ENCODE measurements at places on chromosomes 5 and 9. TPM values are rescaled to one million over a fixed set of nuclear protein-coding genes. Genes with fewer than 3 reads are reported as not detected.
A peak's percentile ranks its signal among the peaks of the same experiment; 100 is the strongest.

DNA sequence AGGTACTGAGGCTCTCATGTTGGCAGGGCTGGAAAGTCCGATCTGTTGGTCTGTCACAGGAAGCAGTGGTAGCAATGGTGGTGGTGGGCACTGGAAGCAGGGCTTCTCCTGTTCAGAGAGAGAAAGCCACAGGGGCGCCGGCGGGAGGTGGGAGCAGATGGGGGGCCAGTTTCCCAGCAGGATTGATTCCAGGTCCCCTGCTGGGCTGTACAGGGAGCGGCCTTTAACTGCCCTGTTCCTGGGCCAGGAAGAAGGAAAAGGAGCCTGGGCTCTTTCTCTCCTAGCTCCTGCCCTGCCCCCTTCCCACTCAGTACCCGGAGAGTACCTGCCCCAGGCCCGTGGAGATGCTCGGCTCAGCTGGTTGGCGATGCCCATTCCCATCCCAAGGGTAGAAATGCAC is 2.6 kb upstream of the DAB2IP start:
- no peaks in the 10 kb centered on the region for H3K36me3 ChIP-seq
- DNase-seq, result no peak
- H3K4me3 ChIP-seq, result no peak overlapping the region

- no peak overlapping the region for H3K4me3 ChIP-seq
- no peaks in the 10 kb centered on the region for H3K27me3 ChIP-seq
- no peak overlapping the region for H3K27ac ChIP-seq
- peaks cover 5% of the 10 kb centered on the region for H3K4me1 ChIP-seq
Observed at GRCh38 chr5:36685631-36686288, 79.4 kb downstream of the SLC1A3 start.

DNA sequence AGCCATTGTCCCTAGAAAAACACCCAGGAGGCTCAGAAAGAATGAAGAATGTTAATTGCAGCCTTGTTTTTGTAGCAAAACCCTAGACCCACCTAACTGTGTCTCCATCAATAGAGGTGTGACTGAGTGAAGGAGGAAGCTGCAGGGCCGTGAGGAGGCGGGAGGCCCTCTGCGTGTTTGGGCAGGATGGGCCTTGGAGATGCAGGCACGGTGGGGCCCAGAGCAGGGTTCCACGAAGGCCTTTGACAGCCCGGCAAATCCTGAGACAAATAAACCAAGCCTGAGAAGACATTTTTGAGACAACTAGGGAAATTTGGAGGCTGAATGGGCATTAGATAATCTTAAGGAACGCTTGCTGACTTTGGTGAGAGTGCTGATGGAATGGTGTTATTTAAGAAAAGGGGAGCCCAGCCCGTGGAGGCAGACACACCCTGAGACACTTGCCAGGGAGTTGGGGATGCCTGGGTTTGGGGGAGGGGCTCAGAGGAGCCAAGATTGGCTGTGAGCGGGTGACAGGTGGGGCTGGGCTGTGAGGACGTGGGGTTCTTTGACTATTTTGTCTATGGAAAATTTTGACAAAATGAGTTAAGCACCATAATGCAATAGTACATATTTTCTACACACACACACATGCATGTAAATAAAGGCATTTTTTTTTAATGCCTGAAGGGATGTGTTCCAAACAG is 48.8 kb downstream of the BARX1 start:
- DNase-seq, result no peak
- H3K27me3 ChIP-seq, result peaks cover 15% of the 10 kb centered on the region
- no peaks in the 10 kb centered on the region for H3K4me1 ChIP-seq
- no peaks in the 10 kb centered on the region for H3K36me3 ChIP-seq

- H3K36me3 ChIP-seq, result peaks cover 22% of the 10 kb centered on the region
- no peaks in the 10 kb centered on the region for H3K27me3 ChIP-seq
- H3K4me1 ChIP-seq, result peaks cover 30% of the 10 kb centered on the region
- H3K27ac ChIP-seq, result no peak overlapping the region
- peak; percentile 55 for DNase-seq
Observed at GRCh38 chr5:172407241-172407691, 47.1 kb downstream of the SH3PXD2B start.

GRCh38 chr5:132370181-132370970 is 866 bp downstream of the SLC22A5 start:
- DNase-seq, result no peak
- peaks cover 9% of the 10 kb centered on the region for H3K4me1 ChIP-seq
- H3K27ac ChIP-seq, result no peak overlapping the region
- peak overlapping the region; percentile 88 for H3K4me3 ChIP-seq
- H3K36me3 ChIP-seq, result no peaks in the 10 kb centered on the region

DNA sequence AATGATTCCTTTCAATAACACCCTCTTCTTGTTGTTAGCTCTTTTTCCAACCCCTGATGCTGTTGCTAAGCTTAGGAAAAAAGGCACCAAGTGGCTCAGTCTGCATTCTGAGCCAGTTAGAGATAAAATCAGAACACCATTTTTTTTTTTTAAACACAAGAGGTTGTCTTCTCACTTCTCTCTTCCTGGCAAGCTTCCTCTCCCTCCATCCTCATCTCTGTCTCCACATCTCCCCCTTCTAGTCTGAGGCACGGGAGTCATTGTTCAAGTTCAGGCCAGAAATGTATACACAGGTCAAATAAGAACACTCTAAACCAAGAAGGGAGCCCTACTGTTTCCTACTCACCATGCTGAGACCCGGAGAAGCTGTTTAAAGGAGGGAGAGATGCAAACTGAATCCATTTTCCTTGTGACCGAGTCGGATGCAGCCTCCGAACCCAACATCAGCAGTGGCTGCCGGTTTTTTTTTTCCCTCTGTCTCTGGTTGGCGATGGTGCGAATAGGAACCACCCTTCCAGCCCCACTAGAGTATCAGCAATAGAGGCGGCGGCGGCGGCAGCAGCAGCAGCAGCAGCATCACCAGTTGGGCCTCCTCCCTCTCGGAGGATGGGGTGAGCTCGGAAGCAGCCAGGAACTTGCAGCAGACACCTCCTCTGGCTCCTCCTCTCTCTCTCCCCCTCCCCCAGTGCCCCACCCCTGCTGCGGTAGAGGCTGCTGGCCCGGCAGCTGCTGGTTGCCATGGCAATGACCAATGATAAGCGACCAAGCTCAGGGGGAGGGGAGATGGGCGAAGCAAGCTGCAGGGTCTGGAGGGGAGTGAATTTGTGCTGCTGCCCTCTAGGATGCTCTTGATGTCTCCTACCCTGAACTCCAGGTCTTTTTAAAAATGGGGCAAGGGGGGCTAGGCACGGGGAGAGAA is at the start of gene JAKMIP2:
TSS of gene JAKMIP2 (minus strand) at position 619 of the 919 bp plus-strand sequence. CDS start 110,922 bp downstream, outside the sequence.
- H3K27me3 ChIP-seq, result no peaks in the 10 kb centered on the region
- no peak within 1 kb of the TSS for H3K27ac ChIP-seq
- H3K4me3 ChIP-seq, result no peak within 1 kb of the TSS
- DNase-seq, result peak; percentile 1
- H3K4me1 ChIP-seq, result no peaks in the 10 kb centered on the region

- no peak for DNase-seq
- no peaks in the 10 kb centered on the region for H3K27me3 ChIP-seq
- H3K27ac ChIP-seq, result no peak overlapping the region
- no peaks in the 10 kb centered on the region for H3K36me3 ChIP-seq
- no peaks in the 10 kb centered on the region for H3K4me1 ChIP-seq
Observed at GRCh38 chr5:18662231-18662630, 1028.0 kb downstream of the TAF11L14 start.

DNA sequence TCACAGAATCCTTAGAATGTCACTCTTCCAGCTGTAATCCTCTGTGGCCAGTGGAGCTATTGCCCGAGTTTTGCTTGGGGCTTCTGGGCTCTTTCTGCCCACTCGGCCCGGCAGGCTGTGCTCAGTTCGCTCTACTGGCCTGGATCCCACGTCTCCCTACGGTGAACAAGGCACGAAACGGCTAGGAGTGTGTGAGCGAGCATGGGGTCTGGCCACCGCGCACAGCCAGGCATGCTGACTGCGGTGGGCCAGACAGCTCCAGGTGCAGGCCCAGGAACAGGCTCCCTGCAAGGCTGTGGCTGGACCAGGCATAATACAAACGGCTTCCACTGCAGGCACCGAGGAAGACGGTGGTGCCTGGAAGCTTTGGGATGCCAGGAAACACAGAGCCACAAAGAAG is 2035.5 kb upstream of the ACO1 start:
- H3K27ac ChIP-seq, result no peak overlapping the region
- no peak overlapping the region for H3K4me3 ChIP-seq
- no peak for DNase-seq
- H3K27me3 ChIP-seq, result no peaks in the 10 kb centered on the region

DNA sequence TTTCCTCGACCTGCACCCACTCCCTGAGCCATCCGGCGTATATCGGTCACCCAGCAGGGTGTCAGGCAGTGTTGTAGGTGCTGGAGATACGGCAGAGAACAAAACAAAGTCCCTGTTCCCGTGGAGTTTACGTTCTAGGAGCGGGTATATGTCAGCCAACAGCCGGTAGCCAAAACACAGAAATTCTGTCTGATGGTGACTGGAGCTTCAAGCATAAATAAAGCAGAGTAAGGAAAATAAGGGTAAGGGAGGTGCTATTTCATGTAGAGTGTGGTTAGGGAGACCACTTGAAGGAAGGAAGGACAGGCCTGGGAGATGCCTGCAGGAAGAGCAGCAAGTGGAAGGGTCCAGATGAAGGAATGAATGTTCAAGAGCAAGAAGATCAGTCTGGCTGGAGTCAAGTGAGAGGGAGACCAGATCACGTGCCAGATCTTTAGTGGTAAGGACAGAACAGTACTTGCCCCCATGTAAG is 783 bp upstream of the ZFR start:
- DNase-seq, result peak; percentile 4

DNA sequence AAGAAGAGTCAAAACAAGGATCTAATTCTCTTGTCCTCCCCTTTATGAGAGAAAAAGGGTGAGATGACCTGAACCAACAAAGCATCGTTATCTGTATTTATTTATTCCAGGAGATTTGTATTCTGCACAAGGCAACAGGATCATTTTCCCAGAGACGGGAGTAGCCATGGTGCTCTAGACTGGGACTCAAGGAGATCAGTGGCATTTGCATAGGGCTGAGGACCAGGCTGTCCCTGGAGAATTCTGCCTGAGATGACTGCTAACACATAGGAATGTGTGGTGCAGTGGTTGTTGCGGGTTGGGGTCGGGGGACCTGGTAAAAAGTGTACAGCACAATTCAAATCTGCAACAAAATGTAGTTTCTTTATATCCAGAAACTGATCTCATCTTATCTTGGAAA is 22.3 kb upstream of the ZNF474 start:
- H3K4me3 ChIP-seq, result no peak overlapping the region
- no peaks in the 10 kb centered on the region for H3K27me3 ChIP-seq
- H3K4me1 ChIP-seq, result peaks cover 3% of the 10 kb centered on the region
- no peaks in the 10 kb centered on the region for H3K36me3 ChIP-seq
- no peak for DNase-seq

DNA sequence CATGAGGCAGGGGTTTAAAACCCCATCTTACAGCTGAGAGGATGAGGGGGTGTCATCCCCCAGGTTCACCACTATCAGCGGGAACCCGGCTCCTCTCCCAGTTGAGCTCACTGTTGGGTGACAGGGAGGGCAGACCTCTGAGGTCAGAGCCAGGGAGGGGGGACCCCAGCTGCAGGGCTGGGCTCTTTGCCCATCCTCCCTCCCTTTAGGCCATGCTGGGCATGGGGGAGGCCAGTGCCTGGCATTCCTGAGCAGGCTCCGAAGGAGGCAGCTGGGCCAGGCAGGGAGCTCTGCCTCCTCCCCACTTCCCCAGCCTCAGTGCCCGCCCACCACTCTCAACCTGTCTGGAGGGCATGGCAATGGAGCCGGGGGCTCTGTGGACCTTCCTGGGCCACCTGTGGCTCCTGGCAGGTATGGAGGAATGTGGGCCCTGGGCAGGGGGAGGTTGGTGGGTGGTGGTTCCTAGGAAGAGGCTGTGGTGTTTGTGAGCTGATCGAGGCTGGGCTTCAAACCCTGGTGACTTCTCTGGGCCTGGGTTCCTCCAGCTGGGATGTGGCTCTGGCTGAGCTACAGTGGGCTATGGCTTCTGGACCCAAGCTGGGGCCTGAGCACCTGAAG is 12.6 kb downstream of the CRB2 start:
- H3K27me3 ChIP-seq, result peaks cover 44% of the 10 kb centered on the region
- H3K27ac ChIP-seq, result no peak overlapping the region
- no peak for DNase-seq
- no peak overlapping the region for H3K4me3 ChIP-seq
- H3K36me3 ChIP-seq, result no peaks in the 10 kb centered on the region

DNA sequence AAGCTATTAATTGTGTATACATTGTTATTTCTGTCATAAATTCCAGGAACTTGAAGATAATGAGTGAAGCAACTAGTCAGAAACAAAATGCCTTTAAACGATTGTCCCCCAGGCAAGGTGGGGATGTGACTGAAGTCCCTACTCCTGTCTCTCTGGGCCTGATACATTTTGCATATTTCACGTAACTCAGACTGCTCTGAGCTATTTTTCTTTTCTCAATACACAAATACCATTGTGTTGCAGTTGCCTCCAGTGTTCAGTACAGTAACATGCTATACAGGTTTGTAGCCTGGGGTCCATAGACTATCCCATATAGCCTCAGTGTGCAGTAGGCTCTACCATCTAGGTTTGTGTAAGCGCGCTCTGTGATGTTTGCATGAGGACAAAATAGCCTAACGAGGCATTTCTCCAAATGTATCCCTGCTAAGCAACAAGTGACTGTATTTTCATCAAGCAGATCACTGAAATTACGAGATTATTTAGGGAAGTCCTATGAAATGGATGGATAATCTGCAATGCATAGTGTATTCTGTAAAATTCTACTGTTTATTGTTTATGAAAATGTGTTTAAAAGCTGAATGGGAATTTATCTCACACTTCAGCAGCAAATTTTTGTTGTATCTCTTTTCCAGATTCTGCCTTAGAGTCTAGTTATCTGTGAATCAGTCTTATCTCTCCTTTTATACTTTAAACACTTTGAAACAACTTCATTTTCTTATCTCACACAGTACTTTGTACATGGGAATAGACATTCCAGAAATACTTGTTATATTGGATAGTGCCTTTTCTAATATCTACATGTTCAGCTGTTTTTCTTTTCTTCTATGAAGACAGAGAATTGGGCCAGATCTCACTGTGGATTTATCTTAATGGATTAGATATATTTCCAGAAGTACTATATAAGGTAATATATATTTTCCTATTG is 150.5 kb downstream of the CD180 start:
- no peak overlapping the region for H3K4me3 ChIP-seq
- no peak overlapping the region for H3K27ac ChIP-seq
- DNase-seq, result peak; percentile 39
- H3K36me3 ChIP-seq, result no peaks in the 10 kb centered on the region

GRCh38 chr5:72159501-72159911 is 52.2 kb downstream of the MAP1B start:
- H3K36me3 ChIP-seq, result no peaks in the 10 kb centered on the region
- H3K27ac ChIP-seq, result peak overlapping the region; percentile 84
- no peaks in the 10 kb centered on the region for H3K27me3 ChIP-seq
- DNase-seq, result peak; percentile 73

DNA sequence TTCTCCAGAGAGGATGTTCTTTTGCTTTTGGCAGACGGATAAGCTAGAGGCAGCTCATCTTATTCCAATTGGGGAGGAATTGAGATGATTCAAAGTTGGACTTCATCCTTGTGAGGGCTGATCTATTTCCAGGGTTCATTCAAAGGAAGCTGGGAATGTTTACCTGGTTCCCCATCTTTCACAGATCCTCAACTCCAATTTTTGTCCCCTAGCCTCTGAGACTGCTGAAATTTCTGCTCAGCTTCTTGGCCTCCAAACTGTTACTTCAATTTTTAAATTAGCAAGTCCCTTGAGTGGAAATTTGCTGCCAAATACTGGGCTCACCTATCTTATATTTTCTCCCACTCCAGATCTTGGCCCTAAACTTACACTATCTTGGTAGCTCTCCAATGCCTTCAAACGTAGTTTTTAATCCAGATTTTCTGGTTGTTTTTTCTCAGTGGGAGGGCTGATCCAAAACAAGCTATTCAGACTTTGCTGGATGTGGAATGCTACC is 93.9 kb upstream of the NEK6 start:
- no peaks in the 10 kb centered on the region for H3K4me1 ChIP-seq
- H3K27me3 ChIP-seq, result peaks cover 21% of the 10 kb centered on the region
- no peak for DNase-seq

The CMYA5 gene
- 0.90 TPM for total RNA-seq

The CDH6 gene
- total RNA-seq, result 232 TPM

The OR1Q1 gene
- total RNA-seq, result not detected
